ENCODE measurements at places on chromosomes 2 and 18. TPM values are rescaled to one million over a fixed set of nuclear protein-coding genes. Genes with fewer than 3 reads are reported as not detected.

Gene LYG2
- total RNA-seq: not detected

Gene IL36RN
- not detected for total RNA-seq

Gene L3MBTL4
- total RNA-seq: 10.8 TPM

Gene UGP2
- 42.3 TPM for total RNA-seq

Gene TMEM182
- 0.16 TPM for total RNA-seq

Gene BUB1
- 27.7 TPM for total RNA-seq

Gene SERPINB10
- total RNA-seq: not detected

Gene ANKAR
- total RNA-seq: 8.7 TPM

Gene NPPC
- 0.16 TPM for total RNA-seq

Gene LIMS2
- total RNA-seq: 11.2 TPM

Gene MOB4
- total RNA-seq: 34.2 TPM

Gene KCNG2
- not detected for total RNA-seq
